ENCODE measurements at places on chromosomes 3 and 15.

DNA sequence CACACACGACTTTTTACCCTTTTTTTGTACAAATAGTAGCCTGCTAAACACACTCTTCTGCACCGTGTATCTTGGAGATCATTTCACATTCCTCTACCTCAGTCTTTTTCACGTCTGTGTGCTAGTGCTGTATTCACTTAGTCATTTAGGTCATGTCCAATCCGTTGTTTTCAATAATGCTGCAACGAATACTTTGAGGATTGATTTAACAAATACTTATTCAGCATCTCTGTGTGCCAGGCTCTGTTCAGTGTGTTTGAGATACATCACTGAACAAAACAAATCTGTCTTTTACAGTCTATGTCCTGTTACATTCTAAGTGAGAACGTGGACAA is 882 bp downstream of the JMJD7 start:
- no peak for DNase-seq

- no peak for DNase-seq
Observed at GRCh38 chr15:57872281-57873030, 165.9 kb downstream of the POLR2M start.

DNA sequence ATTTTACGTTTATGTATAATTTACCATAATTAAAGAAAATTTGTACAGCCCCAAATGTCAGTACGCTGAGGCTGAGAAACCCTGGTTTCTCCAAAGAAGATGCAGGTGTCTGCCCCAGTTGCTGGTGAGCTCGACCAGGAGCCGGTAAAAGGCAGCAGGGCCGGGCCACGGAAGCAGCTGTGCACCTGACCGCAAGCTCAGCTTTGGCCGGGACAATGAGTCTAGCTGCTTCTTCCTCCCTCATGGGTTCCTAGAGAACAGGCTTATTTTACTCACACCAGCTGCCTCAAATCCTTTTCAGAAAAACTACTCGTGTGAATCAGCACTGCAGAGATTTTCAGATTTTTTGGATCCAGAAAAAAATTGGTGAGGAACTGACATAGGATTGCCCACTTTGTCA is 18.0 kb upstream of the ZXDC start:
- DNase-seq, result no peak

GRCh38 chr15:75646112-75646943 is 1.4 kb upstream of the SNX33 start:
- DNase-seq, result no peak

- DNase-seq, result no peak
Observed at GRCh38 chr3:46576879-46577278, 10.8 kb upstream of the LRRC2 start.

GRCh38 chr3:45026957-45027356 is 854 bp downstream of the CLEC3B start:
- DNase-seq, result no peak

DNA sequence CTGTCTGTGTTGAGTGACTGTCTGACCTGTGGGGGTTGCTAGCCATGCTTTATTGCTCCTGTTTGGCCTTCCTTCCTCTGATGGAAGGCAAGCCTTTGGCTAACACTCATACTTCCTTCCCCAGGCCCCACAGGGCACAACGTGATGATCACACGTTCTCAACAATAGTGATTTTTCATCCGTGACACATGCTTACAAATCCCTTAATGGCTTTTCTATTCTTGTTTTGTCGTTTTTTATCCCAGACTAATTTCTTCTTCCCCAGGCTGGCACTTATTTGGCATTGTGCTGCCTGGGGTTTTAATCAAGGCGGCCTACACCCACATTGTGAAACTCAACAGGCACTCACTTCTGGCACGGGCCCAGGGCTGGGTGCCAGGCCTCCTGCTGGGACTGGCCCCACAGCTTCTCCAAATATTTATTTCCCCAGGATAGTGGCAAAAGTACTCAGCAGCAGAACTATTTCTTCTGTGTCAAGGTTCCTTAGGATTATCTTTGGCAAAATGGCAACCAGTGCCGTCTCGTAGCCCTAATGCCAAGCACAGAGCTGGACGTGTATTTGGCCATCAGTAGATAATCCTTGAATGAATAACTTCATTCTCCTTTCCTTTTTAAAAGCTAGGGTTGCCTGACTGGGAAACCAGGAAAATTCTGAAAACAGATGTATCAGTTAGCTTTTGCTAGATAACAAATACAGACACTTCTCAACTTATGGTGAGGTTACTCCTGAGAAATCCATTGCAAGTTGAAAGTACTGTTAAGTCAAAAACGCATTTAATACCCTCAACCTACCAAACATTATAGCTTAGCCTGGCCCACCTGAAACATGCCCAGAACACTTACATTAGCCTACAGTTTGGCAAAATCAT is 30.6 kb downstream of the CMTM7 start:
- no peak for DNase-seq
